ENCODE measurements at places on chromosomes 16 and 17.

DNA sequence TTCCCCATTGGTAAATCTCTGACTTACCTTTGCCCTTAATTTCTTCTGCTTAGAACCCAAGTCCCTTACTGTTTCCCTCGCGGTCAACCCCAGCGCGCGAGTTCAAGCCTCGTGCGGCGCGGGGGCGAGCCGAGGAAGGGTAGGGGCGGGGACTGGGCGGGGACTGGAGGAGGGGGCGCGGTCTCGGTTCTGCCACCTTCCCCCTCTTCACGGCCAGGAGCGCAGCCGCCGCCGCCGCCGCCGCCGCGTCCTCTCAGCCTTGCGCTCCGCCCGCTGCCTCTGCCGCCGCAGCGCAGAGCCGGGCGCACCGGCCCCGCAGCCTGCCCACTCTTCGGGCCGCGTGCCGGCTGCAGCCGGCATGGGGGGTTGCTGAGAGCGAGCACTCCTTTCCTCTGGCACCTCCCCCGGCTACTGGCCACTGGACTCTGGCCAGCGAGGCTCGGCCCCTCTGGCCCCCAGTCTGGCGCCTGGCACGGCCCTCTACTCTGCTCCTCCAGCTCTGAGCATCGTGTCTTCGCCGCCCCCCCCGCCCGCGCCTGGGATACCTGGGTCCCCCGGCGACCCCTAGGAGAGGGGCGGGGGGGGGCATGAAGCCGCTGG is at the start of gene RAPGEFL1:
TSS of gene RAPGEFL1 (plus strand) at position 196 of the 600 bp plus-strand sequence. CDS start at position 588, 392 bp downstream.
- DNase-seq, result peak; percentile 77

DNA sequence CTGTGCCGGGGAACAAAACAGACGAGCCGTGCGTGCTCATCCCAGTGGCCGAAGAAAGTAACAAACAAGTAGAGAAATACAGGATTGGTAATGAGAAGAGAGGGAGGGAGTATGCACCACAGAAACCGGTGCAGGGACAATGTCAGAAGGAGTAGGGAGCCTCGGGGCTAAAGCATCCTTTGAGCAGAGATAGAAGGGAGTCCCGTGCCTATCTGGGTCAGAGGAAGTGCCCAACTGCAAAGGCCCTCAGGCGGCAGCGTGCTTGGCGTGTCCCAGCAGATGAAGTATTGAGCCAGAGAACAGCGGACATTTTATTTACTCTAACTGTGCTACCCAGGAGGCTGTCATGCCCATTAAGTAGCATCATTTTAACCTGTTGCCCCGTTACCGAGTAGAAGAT is 114.9 kb upstream of the CACNG5 start:
- no peak for DNase-seq

DNA sequence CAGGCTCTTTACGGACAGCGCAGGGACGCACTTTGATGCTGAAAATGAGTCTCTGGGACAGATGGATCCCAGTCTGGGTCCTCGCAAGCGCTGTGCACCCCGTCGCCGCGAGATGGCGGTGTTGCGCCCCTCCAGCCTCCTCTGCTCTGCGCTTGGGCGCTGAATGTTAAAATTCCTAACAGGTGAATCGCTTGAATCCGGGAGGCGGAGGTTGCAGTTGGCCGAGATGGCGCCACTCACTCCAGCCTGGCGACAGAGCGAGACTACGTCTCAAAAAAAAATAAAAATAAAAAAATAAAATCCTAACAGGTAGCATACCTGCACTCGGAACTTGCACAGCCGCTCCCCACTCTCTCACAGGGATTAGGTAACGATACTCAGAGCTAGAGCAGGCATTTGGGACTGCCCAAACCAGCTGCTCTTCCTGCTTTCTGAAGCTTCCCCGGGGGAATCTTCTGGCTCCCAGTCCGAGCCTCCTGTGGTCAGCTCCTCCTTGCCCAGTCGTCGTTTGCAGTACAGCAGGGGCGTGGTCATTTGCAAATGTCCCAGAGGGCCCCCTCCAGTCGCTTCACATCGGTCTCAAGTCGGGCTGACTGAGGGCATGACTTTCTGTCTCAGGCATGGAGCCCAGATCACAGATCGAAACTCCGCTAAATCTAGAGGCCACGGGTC is 26.2 kb upstream of the OSGIN1 start:
- peak; percentile 43 for DNase-seq

DNA sequence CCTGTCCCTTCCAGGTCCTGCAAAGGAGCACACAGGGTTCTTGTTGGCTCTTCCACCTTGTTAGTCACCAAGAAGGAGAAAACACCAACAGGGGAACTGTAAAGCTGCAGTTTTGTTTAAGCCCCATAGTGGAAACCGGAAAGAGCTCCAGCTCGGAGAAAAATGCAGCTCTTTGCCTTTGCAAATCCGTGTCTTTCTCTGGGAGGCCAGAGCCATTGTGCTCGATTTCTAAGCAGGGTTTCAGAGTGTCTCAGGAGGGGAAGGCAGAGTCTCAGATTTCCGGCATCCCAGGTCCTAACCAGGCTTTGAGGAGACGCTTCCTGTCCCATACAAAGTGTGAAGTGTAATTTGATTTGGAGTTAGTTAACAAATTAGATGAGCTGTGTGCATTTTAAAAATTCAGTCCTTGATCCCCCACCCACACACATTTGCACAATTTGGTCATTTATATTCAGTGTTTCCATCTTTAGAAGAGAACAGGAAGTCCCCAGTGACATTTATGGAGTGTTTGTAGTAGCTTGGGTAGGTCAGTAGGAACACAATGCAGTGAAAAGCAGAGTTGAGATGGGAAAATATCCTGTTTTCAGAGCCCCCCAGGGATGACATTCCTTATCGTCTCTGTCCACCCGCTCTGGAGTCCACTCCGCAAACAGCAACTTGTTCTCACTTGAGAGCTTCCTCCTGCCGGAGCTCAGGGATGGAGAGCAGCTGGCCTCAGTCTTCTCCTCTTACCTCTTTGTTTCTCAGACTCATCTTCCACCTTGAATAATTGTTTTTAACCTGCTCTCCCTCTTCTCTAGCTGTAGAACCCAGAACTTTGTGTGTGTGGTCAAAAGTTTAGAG is 331.9 kb downstream of the SEC14L1 start:
- DNase-seq, result no peak

GRCh38 chr17:73365906-73366623 is 54.3 kb upstream of the CDC42EP4 start:
- no peak for DNase-seq

- DNase-seq, result no peak
Measured at GRCh38 chr17:7897773-7898172, 9.2 kb downstream of the CHD3 start.

- no peak for DNase-seq
Measured at GRCh38 chr17:17691468-17692263, 10.4 kb downstream of the RAI1 start.

- DNase-seq, result no peak
Measured at GRCh38 chr16:68825427-68825826, 17.9 kb upstream of the TANGO6 start.

- DNase-seq, result no peak
Measured at GRCh38 chr16:65658349-65658748, 536.5 kb upstream of the CDH11 start.

DNA sequence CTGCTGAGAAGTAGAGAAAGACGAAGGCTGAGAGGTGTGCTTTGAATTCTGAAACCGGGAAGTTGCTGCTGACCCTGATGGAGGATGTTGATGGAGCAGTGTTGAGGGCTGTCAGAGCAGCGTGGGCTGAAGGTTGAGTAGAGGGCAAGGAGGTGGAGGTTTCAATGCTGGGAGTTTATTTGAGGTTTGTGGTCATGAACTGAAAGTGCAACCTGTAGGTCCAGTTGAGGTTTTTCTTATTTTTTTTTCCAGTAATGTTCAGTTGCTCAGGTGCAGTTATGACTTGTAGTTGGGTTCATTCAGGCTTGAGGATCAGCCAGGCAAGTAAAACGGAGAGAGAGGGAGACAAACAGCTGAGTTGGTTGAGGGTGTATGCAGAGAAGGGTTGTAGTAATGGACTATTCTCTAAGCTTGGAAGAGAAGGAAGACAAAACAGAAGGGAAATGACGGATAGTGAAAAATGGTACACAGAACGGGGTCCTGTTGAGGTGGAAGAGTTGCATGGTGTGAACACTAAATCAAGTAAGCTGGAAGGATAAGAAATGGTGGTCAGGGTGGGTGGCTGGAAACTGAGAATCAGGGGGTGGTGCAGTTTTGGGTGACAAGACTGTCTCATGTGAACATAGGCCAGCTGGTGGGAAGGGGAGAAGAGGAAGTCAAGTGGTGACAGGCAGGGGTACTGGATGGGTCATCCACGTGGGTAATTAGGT is 8.7 kb upstream of the UBE2G1 start:
- peak; percentile 25 for DNase-seq

DNA sequence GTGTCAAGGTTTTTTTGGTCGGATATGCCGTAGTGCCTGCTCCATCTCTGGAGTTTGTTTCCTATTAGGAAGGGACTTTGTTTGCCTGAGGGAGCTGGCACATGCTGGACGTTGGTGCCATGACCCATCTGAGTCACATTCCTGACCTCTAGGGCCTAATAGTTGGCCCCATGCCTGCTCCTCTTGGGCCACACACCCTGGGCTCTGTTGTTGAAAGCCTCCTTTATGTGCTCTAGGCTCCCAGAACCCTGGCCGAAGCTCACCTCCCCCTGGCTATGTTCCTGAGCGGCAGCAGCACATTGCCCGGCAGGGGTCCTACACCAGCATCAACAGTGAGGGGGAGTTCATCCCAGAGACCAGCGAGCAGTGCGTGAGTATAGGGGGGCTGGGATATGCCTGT is 18.4 kb downstream of the LIMD2 start:
- DNase-seq, result no peak

GRCh38 chr17:32927724-32928585 is at the start of gene TMEM98:
Gene TMEM98 (plus strand): TSS chr17:32928153. CDS start chr17:32931529, 3,376 bp downstream.
- no peak for DNase-seq

GRCh38 chr17:19713462-19713861 is 2.9 kb downstream of the SLC47A2 start:
- DNase-seq, result no peak

GRCh38 chr17:13640551-13640950 is 38.8 kb upstream of the HS3ST3A1 start:
- no peak for DNase-seq

DNA sequence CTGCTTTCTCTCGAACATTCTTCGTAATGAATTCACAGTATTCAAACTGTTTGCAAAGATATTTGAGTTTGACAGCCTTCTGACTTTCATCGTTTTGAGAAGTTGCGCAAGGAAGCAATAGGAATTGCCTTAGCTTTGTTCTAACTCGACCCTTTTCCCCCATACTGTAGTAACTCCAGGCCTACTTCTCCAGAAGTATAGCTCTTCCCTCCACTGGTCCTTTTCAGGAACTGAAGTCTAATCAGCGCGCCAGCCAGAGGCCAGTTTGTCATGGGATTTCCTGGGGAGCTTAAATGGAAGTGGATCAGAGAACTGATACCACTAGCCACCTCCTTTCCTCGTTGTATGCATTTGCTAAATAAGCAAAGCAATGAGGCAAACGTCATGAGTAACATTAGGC is 27.9 kb downstream of the CDR2 start:
- no peak for DNase-seq

DNA sequence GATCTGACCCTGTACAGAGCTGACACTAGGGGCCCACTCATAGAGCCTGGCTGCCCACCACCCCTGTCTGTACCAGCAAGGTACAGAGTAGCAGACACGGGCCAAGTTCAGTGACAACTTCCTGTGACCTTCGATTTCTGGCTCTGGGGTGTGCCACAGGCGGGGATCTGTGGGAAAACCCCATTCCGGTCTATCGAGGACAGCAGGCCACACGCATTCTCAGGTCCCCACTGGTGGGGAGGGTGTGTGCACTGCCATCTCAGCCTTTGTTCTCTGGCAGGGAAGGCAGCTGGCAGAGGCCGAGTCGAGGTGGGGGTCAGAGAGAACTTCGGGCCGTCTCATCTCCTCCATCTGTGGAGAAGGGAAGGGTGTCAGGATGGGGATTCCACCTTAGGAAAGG is 10.0 kb downstream of the NLE1 start:
- DNase-seq, result no peak

GRCh38 chr17:83129676-83130075 is 50.3 kb downstream of the METRNL start:
- DNase-seq, result no peak

DNA sequence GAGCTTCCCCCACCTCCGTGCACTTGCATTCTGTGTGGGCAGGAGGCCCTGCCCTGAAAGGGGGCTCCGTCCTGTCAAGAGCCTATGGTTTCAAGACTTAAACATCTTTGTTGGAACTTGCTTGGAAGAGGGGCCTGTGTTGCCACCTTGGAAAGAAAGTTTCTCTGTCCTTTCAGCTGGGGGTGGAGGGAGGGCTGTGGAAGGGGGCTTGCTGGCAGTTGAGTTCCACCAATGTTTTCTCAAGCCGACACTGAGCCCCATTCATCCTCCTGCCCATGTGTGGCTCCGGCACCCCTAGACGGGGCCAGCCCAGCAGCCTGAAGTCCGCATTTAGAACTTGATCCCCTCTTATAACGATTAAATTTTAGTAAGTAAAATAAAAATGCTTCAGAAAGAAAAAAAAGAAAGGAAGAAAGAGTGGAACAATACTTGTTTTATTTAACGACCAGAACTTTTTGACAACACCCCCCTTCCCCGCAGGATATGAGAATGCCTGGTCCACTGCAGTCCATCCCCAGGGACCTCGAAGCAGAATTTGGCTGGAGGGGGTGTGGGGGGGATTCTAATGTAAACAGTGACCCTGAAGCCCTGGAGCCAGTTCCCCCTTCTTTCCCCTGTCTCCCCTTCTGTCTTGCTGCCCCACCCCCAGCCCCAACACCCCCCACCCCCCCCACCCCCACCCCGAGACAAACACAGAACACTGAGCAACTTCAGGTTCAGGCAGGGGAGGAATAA is 26.9 kb upstream of the CLEC18A start:
- no peak for DNase-seq

GRCh38 chr17:42248351-42249179 is 27.6 kb downstream of the STAT5B start:
- peak; percentile 40 for DNase-seq

DNA sequence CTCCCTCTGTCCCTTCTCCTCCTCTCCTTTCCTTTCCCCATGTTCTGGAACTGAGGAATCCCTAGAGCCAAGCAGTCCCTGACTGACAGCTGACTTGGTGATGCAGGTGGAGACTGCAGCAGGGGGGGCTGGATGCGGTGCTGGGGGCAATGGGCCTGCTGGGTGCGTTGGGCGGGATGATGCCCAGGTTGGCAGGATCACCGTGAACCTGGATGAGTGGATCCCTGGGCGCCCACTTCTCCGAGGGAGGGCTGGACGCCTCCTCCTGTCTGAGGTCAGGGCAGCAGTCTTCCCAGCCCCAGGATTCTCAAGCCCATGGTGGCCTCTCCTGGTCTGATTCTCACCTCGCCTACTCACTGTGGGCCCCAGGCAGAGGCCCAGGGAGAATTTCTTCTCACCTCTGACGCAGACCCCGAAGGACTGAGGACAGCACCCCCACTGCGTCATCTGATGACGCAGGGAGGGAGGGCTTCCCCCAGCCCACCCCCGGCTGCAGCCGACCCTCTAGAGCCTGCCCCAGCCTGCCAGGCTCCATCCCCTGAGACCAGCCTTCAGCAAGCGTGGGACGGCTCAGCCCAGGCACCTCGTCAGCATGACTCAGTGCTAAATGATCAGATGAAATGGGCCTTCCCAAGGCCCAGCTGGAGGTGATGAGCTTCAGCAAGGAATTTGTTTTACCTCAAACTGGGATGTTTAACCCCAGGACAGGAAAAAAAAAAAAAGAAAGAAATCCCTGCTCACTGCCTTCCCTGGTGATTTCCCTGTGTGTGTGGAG is 188.0 kb upstream of the TNRC6C start:
- no peak for DNase-seq
